NCI-H1417 treated with DMSO at 0.1 percent for 48 hours (cell line): ENCODE measurements at places on chromosomes 1 and 21.

GRCh38 chr1:9108056-9108665 is 20.7 kb downstream of the GPR157 start:
- no peak for DNase-seq

- DNase-seq: no peak
Observed at GRCh38 chr1:163315773-163316374, 5.9 kb upstream of the NUF2 start.

GRCh38 chr1:19529664-19530063 is 44.3 kb upstream of the CAPZB start:
- no peak for DNase-seq

DNA sequence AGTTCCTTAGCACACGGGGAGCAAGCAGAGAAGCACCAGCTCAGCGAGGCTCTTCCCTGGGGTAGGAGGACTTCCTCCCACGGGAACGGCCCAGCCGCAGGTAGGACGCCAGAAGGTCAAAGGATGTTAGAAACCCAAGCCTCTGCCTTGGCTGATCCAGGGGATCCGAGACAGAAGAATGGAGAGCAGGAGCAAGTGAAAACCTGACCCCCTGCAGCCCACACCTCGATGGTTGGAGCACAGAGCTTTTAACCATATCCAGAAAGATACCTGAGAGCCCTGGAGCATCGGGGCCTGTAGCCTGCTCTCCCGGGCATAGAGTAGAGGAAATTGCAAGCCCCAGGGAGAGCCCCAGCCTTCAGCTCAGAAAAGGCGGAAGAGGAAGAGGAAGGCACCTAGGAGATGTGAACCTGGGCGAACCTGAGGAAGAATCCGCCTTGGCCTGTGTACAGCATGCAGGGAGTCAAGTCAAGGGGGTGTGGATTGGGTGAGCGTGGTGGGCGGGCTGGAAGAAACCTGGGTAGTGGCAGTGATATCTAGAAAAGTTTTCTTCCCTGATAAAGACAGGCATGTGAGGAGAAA is 76.3 kb downstream of the PSMG1 start:
- DNase-seq: no peak

GRCh38 chr1:241579434-241579833 is 47.3 kb downstream of the KMO start:
- no peak for DNase-seq

- no peak for DNase-seq
Observed at GRCh38 chr1:26833432-26834405, 7.2 kb downstream of the ZDHHC18 start.

- DNase-seq: no peak
Observed at GRCh38 chr21:30769724-30770431, 14.7 kb upstream of the KRTAP21-1 start.

GRCh38 chr1:30313584-30313983 is 409.8 kb downstream of the MATN1 start:
- no peak for DNase-seq

- peak; percentile 25 for DNase-seq
Observed at GRCh38 chr1:165914136-165914798, 86.9 kb downstream of the UCK2 start.

DNA sequence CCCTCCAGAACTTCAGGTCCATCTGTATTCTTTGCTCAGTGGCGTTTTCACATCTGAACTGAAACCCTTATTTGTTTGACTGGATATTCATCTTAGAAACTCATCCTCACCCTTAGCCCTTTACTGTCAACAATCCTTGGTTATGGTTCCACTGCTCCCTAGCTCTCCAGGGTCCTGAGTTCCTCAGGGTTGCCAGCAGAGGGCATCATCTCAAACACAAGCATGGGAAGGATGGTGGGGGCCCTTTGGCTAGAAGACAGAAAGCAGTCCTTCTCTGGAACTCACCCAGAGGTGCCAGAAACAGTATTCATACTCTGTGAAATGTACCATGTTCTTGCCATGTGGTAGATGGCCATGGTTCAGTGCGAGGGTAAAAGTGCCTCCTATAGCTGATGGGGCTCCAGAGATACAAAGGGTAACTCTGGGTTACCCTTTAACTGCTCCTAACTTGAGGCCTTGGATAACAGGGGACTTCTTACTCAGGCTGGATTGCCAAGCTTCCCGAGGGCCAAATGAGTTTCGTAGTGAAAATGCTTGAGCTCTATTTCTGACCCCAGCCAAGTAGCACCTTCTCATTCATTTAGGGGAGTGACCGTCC is 11.3 kb downstream of the NCSTN start:
- no peak for DNase-seq
